Activated CD4-positive, alpha-beta T cell treated with anti-CD3 and anti-CD28 coated beads, Interleukin-2, amount 50 U/mL, for 24 hours (primary cell): ENCODE measurements at places on chromosomes 11 and 22.

- no peak for DNase-seq
These were observed 569.3 kb downstream of the BRD1 start for GRCh38 chr22:49258107-49259010.

GRCh38 chr11:95230810-95231126 lies 234 bp downstream of the SESN3 start:
- DNase-seq = no peak

- DNase-seq = no peak
These were observed 2.9 kb upstream of the APOA1 start for GRCh38 chr11:116840224-116840745.

DNA sequence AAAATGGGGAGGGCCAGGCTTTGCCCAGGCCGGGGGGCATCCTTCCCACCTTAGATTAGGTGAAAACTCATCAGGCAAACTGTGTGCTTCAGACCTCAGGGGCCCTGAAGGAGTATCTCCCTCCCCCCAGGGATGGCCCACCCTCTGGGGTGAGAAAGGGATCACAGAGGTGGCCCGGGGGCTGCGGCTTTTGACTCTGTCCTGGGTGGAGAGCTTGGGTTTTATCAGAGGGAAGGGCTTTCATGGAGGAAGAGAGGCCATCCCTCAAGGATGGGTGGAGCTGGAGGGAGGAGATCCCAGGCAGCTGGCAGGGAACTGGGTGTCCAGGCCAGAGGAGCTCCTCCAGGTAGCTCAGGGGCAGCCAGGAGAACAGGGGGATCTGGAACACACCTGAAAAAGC lies 3.1 kb upstream of the PPP2R5B start:
- no peak for DNase-seq

GRCh38 chr11:61503135-61503770 lies 5.3 kb upstream of the LRRC10B start:
- DNase-seq = no peak

DNA sequence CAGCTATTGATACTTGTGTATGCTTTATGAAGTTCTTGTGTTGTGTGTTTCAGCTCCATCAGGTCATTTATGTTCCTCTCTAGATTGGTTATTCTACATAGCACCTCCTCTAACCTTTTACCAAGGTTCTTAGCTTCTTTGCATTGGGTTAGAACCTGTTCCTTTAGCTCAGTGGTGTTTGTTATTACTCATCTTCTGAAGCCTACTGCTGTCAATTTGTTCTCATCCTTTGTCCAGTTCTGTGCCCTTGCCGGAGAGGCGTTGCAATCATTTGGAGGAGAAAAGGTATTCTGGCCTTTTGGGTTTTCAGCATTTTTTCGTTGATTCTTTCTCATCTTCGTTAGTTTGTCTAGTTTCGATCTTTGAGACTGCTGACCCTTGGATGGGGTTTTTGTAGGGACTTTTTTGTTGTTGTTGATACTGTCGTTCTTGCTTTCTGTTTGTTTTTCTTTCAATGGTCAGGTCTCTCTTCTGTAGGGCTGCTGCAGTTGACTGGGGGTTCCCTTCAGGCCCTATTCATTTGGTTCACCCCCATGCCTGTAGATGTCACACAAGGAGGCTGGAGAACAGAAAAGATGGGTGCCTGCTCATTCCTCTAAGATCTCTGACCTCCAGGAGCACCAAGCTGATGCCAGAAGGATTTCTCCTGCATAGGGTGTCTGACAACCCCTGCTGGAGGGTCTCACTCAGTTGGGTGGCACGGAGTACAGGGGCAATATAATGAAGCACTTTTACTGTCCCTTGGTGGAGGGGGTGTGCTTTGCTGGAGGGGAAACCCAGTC lies 35.9 kb upstream of the MUC15 start:
- no peak for DNase-seq

DNA sequence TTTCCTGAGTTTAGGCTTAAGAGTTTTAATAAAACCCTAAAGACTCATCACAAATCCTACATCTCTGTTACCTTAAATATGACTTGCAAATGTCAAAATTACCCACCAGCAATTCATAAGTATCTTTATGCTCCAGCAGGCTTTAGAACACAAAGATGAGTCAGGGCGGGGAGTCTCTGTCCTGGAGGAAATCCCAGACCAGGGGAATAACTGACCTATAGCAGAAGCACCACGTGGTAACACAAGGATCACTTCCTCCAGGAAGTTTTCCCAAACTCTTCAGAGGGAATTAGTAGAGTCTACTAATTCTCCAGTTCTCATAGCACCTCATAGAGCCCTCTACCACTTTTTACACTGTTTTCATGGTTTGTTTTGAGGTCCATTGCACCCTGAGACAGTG lies 217.0 kb downstream of the NAV2 start:
- no peak for DNase-seq

- DNase-seq = peak; percentile 78
These were observed 912 bp downstream of the PTPRCAP start for GRCh38 chr11:67436459-67437081.

GRCh38 chr11:33668468-33668825 lies 32.2 kb downstream of the C11orf91 start:
- no peak for DNase-seq

DNA sequence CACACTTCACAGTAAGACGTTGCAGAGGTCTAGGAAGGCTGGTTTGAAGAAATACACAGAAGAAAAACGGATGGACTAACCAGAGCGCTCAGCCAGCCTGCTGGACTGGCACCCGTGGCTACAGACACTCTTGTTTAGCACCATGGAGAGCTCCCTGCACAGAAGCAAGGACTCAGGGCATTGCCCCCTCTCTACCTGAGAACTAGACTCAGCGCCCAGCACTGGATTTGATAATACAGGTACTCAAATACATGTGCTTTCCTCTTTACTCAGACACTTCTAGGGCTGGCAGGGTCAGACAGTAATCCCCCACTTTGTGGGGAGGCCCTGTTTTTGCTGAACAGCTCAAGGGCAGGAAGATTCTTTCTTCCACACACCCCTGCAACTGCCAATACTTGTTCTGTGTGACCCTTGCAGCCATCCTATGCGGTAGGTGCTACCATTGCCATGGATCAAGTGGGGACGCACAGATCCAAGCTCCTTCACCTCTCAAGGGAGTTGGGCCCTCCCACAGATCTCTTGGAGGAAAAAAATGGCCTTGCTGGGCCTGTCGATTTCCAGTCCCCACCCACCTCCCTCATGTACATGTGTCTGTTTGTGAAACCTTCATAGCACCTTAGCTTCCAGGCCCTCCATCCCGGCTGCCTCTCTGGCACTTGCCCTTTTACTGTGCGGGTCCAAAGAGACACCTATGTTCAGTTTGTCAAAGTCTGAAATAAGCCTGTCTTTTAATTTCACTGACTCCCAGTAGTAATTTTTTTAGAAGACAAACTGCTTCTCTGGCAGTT lies 5.1 kb upstream of the P2RX6 start:
- DNase-seq = no peak

DNA sequence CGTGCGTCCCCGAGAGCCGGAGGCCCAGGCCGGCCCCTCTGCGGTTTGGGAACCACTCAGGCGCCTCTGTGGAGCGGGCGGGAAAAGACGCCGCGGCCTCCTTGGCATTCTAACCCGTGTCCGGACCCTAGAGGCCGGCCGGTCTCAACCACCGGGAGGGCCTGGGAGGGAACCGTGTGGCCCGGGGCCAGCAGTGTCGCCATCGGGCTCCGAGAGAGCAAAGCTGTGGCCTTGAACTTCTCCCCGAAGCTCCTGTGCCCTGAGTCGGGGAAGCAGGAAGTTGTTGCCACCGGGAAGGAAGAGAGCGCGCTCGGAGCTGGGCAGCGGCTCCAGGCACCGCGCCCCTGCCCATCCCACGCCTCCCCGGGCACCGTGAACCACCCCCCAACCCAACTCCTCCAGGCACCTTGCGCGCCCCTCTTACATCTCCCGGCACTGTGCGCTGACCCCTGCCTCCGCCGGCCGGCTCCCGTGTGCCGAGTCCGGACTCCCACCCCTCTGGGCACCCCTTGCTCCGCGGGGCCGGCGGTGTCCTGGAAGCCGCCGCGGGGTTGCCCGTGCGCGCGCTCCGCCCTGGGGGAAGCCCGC lies 80.0 kb upstream of the PPARA start:
- no peak for DNase-seq

DNA sequence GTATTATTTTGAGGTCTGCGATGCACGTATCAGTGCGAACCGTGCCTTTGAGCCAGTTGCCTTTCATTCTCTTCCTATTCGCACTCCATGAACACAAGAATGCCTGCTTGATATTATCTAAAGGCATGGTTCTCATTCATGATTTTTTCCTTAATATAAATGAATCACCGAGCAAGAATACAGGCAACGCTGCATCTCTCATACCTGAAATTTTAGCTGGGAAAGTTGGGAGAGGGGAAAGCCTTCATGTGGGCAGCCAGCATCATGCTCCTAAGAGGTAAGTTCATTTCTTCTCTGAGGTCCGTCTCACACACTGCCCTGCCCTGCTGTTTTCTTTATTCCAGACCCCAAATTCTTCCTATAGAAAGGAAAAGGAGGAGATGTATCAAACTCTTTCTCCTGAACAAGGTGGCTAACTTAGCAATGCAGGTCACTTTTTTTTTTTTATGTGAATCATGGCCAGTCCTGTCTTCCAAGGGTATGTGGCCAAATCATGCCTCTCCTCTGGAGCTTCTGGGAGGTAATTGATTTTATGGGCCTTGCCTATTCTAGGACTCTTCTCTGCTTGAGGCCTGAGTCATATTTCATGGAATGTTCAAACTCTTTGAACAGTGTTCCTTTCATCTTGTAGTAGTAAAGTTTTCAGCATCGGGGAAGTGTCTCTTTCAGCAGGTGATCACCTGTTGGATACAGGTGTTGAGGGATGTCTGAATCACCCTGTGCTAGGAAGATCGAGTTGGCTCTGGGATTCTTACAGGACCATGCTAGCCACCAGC lies 3.2 kb downstream of the GLB1L2 start:
- no peak for DNase-seq

- no peak for DNase-seq
These were observed 58.1 kb upstream of the NECTIN1 start for GRCh38 chr11:119787074-119787461.

DNA sequence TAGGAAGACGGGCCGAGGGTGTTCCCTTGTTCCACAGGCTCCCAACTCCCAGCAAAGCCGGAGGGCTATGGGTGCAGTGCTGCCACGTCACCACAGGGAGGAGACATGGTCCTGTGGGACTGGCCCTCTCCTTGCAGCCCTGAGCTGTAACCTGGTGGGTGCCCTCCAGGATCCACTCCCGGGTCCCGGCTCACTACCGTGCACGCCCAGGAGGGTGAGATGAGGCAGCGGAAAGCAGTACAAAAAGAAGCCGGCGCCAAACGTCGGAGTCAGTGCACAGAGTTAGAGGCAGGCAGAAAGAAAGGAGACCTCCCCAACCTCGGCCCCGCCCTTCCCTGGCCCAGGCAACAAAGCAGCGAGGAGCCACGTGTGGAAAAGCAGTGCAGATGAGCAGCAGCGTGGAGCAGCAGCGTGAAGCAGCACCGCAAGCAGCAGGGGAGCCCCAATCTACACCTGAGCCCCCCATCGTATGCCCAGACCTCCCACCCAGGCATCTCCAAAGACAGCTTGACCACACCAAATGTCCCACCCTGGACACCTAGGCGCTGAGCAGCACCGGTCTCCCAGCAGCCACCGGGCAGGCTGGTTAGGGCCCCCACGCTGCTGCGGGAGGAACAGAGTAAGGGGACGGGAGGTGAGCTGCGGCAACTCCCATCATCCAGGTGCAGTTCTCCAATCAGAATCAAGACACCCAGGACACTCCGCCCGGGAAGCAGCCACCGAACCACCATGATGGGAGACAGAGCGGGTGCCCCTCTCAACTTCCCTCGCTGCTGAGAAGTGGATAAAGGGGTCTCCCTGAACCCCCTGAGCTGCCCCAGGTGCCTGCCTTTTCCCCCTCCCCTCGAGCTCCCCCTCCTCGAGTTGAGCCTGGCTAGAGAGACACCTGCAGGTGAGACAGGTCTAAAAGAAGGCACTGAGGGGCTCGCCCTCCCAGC lies 28.8 kb downstream of the IGSF9B start:
- peak; percentile 51 for DNase-seq

DNA sequence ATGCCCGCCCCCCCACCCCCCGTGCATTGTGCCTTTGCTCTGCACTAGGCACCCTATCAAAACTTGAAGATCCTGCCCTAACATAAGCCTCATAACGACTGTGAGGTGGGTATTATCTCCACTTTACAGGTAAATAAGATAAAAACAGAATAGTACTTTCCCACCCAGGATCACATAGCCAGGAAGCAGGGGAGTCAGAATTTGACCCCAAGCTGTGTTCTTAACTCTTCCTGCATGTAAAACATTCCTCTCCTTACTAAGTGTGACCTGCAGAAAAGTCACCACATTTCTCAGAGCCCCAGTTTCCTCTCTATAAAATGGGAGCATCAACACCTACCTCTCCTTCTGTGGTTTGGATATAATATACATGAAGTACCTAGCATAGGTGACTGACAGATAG lies 18.2 kb upstream of the ANKK1 start:
- DNase-seq = no peak

GRCh38 chr11:10607462-10608132 lies 39.1 kb upstream of the LYVE1 start:
- DNase-seq = no peak

GRCh38 chr11:130473795-130474377 lies 25.4 kb downstream of the ADAMTS15 start:
- DNase-seq = no peak

GRCh38 chr11:12674936-12675696 lies 895 bp downstream of the TEAD1 start:
- no peak for DNase-seq

DNA sequence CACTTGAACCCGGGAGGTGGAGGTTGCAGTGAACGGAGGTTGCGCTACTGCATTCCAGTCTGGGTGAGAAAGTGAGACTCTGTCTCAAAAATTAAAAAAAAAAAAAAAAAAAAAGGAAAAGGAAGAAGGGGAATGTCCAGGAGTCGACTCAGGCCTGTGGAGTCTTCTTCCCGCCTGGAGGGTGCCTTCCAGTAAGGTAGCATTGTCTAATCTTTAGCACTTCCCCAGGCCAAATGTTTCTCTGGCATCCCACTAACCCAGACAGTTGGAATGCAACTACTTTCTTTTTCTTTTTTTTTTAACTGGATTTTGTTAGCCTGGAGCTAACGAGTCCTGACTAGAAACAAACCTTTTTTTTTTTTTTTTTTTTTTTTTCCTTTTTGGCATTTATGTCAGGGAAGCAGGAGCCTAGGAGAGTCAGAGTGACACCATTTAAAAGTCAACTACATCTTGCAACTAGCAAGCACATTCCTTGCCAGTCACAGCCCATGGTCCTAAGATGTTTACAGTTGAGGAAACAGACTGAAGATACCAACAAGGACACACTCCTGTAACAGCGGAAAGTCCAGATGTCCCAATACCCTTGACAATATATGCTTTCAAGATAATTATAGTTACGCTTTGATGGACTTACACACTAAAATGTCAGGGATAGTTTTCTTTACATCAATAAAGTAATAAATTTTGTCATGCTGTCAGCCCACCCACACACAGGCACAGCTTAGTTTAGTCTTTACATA lies 10.6 kb downstream of the PLET1 start:
- no peak for DNase-seq

GRCh38 chr11:116192509-116193210 lies 580.1 kb downstream of the BUD13 start:
- DNase-seq = no peak

GRCh38 chr11:125300791-125301218 lies 136.3 kb downstream of the PKNOX2 start:
- DNase-seq = no peak

- no peak for DNase-seq
These were observed 23.7 kb downstream of the WBP2NL start for GRCh38 chr22:42022162-42022847.
